Cerebellum (tissue), 4 donors: ENCODE measurements at places on chromosomes 13 and 19. TPM values are rescaled to one million over a fixed set of nuclear protein-coding genes. Genes with fewer than 3 reads are reported as not detected.

Gene IFI30
- total RNA-seq = 0.54 TPM

Gene EBI3
- total RNA-seq = 0.36 TPM

DNA sequence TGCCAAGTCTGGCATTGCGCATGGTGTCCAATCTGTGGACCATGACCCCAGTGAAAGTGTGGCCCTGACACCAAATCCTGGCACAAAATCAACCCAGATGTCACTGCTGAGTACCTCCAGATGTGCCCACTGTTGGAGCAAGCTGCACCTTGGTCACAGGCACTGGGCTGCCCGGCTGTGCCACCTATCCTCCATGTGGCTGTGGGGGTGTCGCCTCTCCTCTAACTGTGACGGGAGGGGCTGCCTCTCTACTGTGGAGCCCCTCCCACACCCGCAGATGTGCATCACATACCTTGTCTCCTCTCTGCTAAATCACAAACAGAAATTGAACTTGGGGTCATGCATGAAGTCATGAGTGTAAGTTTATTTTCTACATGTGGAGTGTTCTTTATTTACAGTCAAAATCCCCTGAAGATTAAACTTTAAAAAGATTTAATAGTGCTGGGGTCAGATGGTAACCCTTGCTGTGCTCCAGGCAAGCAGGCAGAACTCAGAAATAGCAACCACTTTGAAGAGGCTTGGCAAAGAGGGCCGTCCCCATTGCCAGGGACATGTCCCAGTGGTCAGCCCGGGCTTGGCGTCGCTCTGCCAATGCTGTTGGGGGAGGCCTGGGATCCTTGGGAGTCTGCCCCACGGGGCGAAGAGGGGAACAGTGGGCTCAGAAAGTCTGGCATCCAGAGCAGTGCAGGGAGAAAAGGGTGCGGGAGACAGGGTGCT, 46.4 kb upstream of the ZNF536 start:
- DNase-seq = peak; percentile 44

- no peak for DNase-seq
Observed at GRCh38 chr19:1073956-1074517, 7.1 kb downstream of the ARHGAP45 start.

GRCh38 chr13:95226932-95227695, 74.1 kb downstream of the ABCC4 start:
- no peak for DNase-seq

GRCh38 chr13:46297361-46297811, 85.7 kb downstream of the LRRC63 start:
- no peak for DNase-seq

- no peak for DNase-seq
Observed at GRCh38 chr13:92972751-92973150, 253.9 kb upstream of the GPC6 start.

DNA sequence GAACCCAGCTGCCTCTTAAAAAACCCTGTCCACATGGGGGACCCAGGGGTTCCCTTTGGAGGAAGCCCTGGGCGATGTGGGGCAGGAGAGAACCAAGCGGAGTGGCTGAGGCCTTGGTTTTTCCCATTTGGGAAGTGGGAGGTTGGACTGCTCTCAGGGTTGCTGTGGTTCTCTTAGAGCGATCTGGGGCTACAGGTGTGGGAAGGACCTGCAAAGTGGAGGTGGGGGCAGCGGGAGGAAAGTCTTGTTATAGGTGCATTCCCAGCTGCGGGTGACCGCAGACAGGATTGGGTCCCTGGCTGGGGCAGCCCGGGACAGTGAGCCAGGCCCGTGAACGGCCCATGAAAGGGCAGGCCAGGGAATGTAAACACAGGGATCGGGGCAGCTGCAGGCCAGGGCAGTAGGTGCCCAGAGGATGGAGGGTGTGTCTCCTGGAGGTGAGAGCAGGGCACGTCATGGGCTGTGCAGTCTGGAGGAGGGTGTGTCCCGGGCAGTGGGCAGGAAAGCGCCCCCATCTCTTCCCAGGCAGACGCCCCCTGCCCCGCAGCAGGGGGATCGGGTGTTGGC, 814 bp downstream of the SLC25A23 start:
- DNase-seq = peak; percentile 37

DNA sequence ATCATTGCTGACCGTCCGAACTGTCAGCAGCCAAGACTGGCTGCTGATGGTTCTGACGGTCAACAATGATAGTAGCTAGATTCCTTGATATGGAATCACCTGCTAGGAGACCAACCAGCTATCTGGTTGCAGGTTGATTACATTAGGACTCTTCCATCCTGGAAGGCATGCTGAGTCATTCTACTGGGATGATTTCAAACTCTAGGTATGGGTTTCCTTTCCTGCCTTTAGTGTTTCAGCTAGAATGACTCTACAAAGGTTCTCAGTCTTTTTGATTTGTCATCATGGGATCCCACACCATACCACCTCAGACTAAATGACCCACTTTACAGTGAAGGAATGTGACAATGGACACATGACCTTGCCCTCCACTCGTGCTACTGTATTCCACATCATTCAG, 138.1 kb upstream of the KL start:
- DNase-seq = no peak
